ENCODE measurements at places on chromosomes 13 and 19. TPM values are rescaled to one million over a fixed set of nuclear protein-coding genes. Genes with fewer than 3 reads are reported as not detected.
A peak's percentile ranks its signal among the peaks of the same experiment; 100 is the strongest.

- H3K36me3 ChIP-seq, result no peaks in the 10 kb centered on the region
- H3K27me3 ChIP-seq, result no peaks in the 10 kb centered on the region
- H3K27ac ChIP-seq, result peak overlapping the region; percentile 54
- no peak for DNase-seq
These were observed 29.2 kb downstream of the IL12RB1 start for GRCh38 chr19:18057557-18057956.

- H3K27ac ChIP-seq, result no peak overlapping the region
- no peak for DNase-seq
- no peaks in the 10 kb centered on the region for H3K36me3 ChIP-seq
- no peak overlapping the region for H3K4me3 ChIP-seq
- peaks cover 23% of the 10 kb centered on the region for H3K4me1 ChIP-seq
These were observed 66.3 kb downstream of the TBC1D4 start for GRCh38 chr13:75415694-75416093.

DNA sequence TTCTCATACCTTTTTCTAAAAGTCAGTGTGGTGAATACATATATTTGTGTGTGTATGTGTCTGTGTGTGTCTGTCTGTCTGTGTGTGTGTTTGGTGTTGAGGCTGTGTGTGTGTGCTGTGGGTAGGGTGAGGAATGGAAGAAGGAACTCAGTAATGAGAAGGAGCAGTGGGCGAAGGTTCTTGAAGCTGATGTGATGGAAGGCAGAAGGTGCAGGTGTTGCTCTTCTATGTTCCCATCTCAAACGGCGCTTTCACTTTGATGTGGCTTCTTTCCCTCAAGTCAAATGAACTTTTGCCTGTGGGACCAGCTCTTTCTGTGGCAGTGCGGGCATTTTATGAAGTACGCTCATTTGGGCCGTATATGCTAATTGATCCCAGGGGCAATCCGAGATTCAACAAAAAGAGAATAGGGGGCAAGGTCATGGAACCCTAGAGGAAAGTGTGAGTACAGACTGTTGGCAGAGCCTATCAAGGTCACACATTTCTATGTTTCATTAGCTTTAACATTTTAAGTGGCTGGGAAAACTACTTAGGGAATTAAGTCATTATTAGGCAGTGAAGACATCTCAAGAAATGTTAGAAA, 15.2 kb downstream of the BIVM start:
- no peak for DNase-seq
- H3K27me3 ChIP-seq, result no peaks in the 10 kb centered on the region
- H3K4me1 ChIP-seq, result no peaks in the 10 kb centered on the region
- H3K4me3 ChIP-seq, result no peak overlapping the region
- no peak overlapping the region for H3K27ac ChIP-seq
- no peaks in the 10 kb centered on the region for H3K36me3 ChIP-seq

- peak overlapping the region; percentile 92 for H3K4me3 ChIP-seq
- H3K4me1 ChIP-seq, result peaks cover 28% of the 10 kb centered on the region
- peak overlapping the region; percentile 96 for H3K27ac ChIP-seq
- no peaks in the 10 kb centered on the region for H3K27me3 ChIP-seq
These were observed 748 bp downstream of the LMNB2 start for GRCh38 chr19:2455851-2456570.

GRCh38 chr13:100115693-100116254, 26.9 kb downstream of the PCCA start:
- no peak overlapping the region for H3K4me3 ChIP-seq
- no peaks in the 10 kb centered on the region for H3K4me1 ChIP-seq
- no peak for DNase-seq
- H3K27me3 ChIP-seq, result no peaks in the 10 kb centered on the region
- no peak overlapping the region for H3K27ac ChIP-seq
- H3K36me3 ChIP-seq, result no peaks in the 10 kb centered on the region

- H3K36me3 ChIP-seq, result no peaks in the 10 kb centered on the region
- H3K4me3 ChIP-seq, result no peak overlapping the region
- no peak overlapping the region for H3K27ac ChIP-seq
- H3K27me3 ChIP-seq, result no peaks in the 10 kb centered on the region
- DNase-seq, result no peak
These were observed 148.0 kb downstream of the FOXO1 start for GRCh38 chr13:40518481-40518882.

DNA sequence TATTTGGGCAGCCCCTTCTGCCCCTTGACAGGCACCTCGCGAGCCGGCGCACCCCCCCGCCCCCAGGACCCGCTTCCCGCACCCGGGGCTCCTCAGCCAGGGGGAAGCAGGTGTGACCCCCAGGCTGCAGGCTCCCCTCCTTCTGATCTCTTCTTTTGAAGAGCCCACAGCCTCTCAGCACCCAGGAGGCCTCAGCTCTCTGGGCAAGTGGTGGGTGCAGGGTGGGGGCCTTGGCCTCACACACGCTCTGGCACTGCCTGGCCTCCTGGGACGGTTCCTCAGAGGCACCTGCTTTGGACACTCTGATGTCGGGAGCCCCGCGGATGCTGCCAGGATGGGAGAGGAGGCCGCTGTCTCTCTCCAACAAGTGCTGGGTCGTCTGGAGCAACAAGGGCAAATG, 1.5 kb upstream of the C13orf46 start:
- peaks cover 14% of the 10 kb centered on the region for H3K4me1 ChIP-seq
- H3K36me3 ChIP-seq, result no peaks in the 10 kb centered on the region
- no peak for DNase-seq
- H3K27ac ChIP-seq, result no peak overlapping the region

DNA sequence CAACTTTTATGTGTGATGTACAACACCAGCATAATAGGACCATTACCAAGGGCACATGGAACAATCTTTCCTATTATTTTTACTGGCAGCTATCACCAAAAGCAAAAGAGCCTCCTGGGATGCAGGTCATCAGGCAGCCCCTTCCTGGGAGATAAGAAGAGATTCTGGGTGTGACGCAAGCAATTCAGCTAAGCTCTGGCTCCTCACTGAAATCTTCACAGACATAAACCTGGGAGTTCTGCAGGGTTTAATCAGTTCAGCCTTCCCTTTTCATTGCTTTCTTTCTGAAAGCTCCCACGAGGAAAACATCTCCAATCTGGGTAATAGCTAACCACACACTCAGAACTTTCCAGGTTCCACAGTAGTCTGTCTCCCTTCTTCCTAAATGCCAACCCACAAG, 341.1 kb downstream of the ENOX1 start:
- no peak overlapping the region for H3K4me3 ChIP-seq
- H3K27ac ChIP-seq, result no peak overlapping the region
- no peak for DNase-seq
- H3K27me3 ChIP-seq, result peaks cover 7% of the 10 kb centered on the region
- no peaks in the 10 kb centered on the region for H3K4me1 ChIP-seq

GRCh38 chr19:55447421-55448174, 4.5 kb upstream of the SHISA7 start:
- H3K4me3 ChIP-seq, result no peak overlapping the region
- no peaks in the 10 kb centered on the region for H3K4me1 ChIP-seq
- no peak for DNase-seq
- H3K27me3 ChIP-seq, result peaks cover 19% of the 10 kb centered on the region
- no peak overlapping the region for H3K27ac ChIP-seq

DNA sequence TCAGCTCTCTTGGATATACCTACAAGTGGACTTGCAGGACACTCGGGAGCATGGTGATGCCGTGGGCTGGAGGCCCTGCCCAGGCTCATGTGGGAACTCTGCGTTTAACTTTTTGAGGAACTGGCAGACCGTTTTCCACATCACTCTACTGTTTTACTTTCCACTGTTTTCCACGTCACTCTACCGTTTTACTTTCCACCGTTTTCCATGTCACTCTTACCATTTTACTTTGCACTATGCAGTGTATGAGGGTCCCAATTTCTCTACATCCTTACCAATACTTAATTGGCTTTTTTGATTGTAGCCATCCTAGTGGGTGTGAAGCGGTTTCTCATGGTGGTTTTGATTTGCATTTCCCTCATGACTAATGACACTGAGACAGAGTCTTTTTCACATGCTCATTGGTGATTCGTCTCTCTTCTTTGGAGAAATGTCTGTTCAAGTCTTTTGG, 40.5 kb downstream of the GATAD2A start:
- H3K27ac ChIP-seq, result no peak overlapping the region
- H3K4me3 ChIP-seq, result no peak overlapping the region
- no peaks in the 10 kb centered on the region for H3K4me1 ChIP-seq
- H3K36me3 ChIP-seq, result no peaks in the 10 kb centered on the region
- H3K27me3 ChIP-seq, result no peaks in the 10 kb centered on the region

DNA sequence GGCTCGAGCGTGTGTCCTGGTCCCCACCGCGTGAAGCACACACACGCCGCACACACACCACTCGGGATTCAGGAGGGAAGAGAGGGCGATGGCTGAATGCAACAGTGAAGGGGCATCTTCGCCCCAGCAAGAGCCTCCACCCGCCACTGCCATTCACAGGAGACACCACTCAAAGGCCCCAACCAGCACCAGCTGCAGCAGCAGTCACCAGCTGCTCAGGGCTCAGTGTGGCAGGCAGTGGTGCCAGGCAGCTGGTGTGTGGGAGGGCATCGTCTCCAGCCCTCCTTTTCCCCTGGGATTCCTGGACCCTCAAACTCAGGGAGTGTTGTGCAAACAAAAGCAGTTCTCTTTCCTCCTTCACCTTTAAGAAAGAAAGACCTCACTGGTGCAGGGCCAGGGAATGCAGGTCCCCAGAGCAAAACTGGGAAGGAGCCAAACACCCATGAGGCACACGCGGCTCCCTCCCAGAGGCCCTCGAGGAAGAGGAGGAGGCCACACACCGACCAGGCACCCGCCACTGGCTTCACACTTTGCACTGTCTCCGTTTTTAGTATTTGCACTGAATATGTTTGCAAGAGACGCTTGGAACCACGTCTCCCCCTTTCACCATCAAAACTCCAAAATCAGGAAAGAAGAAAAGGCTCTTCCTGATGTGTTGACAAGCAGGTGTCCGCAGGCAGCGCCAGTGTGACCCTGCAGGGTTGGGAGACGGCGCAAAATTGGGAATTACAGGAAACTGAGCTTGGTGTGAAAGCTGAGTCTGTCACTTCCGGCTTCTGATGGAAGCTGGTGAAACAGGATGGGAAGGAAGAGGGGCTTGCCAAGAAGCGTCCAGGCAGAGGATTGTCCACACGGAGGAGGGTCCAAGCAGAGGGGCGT, 26.4 kb upstream of the F7 start:
- H3K36me3 ChIP-seq, result no peaks in the 10 kb centered on the region
- no peak for DNase-seq
- no peak overlapping the region for H3K4me3 ChIP-seq

DNA sequence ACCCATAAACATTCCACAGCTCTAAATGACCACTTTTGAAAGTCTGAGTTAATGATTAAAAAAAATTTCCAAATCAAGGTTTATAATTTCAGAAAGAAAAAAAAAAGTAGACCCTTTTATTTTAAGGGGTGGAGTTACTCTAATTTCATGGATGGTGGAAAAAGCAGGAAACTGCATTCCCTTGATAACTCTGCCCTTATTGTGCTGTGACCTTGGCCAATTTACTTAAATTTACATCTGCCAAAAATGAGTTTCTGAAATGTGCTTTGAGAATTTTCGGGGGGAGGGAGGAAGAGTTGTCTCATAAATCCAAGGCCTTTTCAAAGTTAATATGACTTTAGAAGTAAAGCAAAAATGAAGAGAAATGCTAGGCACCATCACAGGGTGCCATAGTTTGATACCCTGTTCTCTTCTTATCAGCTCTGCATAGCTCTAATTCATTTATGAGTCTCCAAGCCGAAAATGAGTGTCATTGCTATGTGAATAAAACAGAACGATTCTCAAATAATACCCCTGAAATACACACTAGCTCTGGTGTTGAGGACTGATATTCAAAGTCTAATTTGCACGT, 367.0 kb downstream of the DACH1 start:
- no peak for DNase-seq
- H3K4me3 ChIP-seq, result no peak overlapping the region
- no peaks in the 10 kb centered on the region for H3K4me1 ChIP-seq
- H3K27me3 ChIP-seq, result no peaks in the 10 kb centered on the region

- no peak for DNase-seq
- H3K27me3 ChIP-seq, result no peaks in the 10 kb centered on the region
- no peaks in the 10 kb centered on the region for H3K4me1 ChIP-seq
- H3K4me3 ChIP-seq, result no peak overlapping the region
These were observed 1210.1 kb upstream of the SPRY2 start for GRCh38 chr13:81551036-81551435.

GRCh38 chr19:29836409-29836825, 24.6 kb downstream of the CCNE1 start:
- DNase-seq, result no peak
- no peaks in the 10 kb centered on the region for H3K27me3 ChIP-seq
- no peak overlapping the region for H3K27ac ChIP-seq
- no peaks in the 10 kb centered on the region for H3K36me3 ChIP-seq

DNA sequence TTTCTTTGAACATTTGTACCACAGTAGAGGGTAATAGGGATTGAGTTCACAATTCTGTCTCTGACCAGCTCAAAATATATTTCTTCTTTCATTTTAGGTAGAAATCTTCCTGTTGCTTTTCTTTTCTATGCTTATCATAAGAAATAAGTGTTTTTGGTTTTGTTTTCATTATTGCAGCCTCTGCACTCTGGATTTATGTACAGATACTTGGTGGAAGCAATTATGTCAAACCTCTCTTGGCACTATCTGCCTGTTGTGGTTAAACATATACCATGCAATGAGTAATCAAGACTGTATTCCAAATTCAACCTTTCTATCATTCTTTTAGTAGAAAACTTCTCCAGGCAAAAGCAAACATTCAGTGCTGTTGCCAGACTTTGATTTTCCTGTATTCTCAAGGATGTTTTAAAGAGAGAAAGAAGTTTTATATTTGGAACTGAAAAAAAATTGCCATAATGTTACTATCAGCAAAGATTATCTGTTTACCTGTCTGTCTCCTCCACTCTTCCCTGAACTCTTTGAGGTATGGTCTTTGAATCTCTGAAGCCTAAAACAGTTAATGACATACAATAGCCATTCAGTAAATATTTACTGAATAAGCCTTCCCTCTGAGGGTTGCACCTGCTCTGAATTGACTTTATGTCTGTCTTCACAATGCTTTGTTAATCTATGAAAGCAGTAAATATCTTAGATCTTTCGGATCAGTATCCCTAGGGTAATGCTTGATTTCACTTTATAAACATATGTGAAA, 612.5 kb upstream of the PRR20A start:
- DNase-seq, result no peak
- no peak overlapping the region for H3K27ac ChIP-seq
- no peaks in the 10 kb centered on the region for H3K27me3 ChIP-seq
- no peaks in the 10 kb centered on the region for H3K4me1 ChIP-seq
- no peaks in the 10 kb centered on the region for H3K36me3 ChIP-seq

DNA sequence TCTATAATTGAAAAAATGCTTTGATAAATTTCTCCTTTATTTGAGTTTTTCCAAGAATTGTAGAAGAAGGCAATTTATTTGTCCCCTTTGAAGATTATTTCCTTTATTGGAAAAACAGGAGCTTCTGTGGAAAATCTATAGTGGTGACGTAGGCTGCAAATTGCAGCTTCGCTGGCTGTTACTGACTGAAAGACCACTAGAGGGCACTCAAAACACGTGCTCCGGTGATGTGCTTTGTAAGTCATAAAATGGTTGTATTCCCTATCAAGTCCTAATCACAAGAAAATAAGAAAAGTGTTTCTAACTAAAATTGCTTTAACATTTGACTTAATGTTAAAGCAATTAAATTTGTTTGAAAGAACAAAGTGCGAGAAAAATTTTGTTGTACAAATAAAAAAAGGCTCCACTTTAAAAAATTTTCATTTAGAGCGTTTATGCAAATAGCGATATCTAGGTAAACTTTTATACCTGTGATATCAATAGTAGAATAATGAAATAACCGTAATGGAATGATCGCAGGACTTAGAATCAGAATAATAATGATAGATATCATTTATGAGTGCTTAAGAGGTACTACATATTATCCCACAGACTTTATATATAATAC, 638.2 kb upstream of the SPRY2 start:
- no peaks in the 10 kb centered on the region for H3K27me3 ChIP-seq
- no peaks in the 10 kb centered on the region for H3K4me1 ChIP-seq
- no peak overlapping the region for H3K27ac ChIP-seq
- DNase-seq, result peak; percentile 46
- H3K4me3 ChIP-seq, result no peak overlapping the region
- H3K36me3 ChIP-seq, result no peaks in the 10 kb centered on the region

PRSS57 gene
- not detected for total RNA-seq

WIZ gene
- total RNA-seq, result 28.4 TPM

MBD3L3 gene
- total RNA-seq, result not detected

ZNF304 gene
- 6.3 TPM for total RNA-seq

POLR1D gene
- total RNA-seq, result 184 TPM

Data from HCT116 (cell line).